CD4-positive, alpha-beta T cell (primary cell): ENCODE measurements at places on chromosomes 11 and 22. TPM values are rescaled to one million over a fixed set of nuclear protein-coding genes. Genes with fewer than 3 reads are reported as not detected.

- no peaks in the 10 kb centered on the region for H3K27me3 ChIP-seq
- H3K27ac ChIP-seq = peak overlapping the region; percentile 47
- H3K4me1 ChIP-seq = peaks cover 28% of the 10 kb centered on the region
- no peaks in the 10 kb centered on the region for H3K36me3 ChIP-seq
- H3K4me3 ChIP-seq = peak overlapping the region; percentile 85
Observed at GRCh38 chr11:13669544-13670488, 1.3 kb downstream of the FAR1 start.

DNA sequence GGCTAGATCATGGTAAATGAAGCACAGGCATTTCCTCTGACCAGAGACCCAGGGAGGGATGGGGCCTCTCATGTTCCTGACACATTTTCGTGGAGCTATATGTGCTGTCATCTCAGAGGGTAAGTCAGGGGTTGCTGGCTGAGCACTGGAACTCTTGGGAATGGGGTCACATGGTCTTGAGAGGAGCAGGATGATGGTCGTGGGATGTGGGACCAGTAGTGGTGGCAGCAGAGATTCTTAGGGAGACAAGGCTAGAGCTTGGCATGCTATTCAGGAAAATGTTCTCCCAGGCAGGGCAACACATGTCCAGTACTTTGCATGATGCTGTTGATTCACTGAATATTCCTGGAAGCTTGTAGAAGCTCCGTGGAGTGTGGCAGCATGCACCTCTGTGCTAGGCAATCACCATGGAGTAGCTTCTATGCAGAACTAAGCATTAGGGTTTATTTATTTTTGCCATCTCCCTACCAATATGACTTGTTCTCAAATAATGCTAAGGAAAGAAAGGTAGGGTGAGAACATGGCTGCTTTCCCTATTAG lies 31.4 kb upstream of the TTC12 start:
- H3K27ac ChIP-seq = no peak overlapping the region
- H3K4me1 ChIP-seq = no peaks in the 10 kb centered on the region
- DNase-seq = no peak
- no peak overlapping the region for H3K4me3 ChIP-seq
- H3K36me3 ChIP-seq = no peaks in the 10 kb centered on the region

DNA sequence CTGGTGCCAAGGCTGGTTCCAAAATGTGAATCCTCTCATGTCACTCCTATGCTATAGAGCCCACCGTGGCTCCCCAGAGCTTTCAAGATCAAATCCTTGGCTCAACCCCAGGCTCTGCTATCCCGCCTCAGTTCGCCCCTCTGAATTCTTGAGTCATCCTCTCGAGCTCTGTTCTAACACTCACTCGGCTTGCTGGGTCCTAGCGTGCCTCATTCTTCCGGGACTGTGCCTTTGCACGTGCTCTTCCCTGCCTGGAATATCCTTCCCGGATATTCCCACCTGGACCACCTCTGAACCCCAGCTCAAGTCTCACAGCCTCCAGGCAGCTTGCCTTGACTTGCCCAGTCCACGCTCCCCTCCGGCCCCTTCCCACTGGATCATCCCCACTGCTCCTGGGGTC lies 13.0 kb downstream of the KCTD17 start:
- no peak overlapping the region for H3K27ac ChIP-seq
- no peak overlapping the region for H3K4me3 ChIP-seq
- DNase-seq = no peak

IL17REL gene
- total RNA-seq = not detected

- H3K4me1 ChIP-seq = peaks cover 8% of the 10 kb centered on the region
- no peaks in the 10 kb centered on the region for H3K36me3 ChIP-seq
- no peak overlapping the region for H3K4me3 ChIP-seq
- H3K27me3 ChIP-seq = no peaks in the 10 kb centered on the region
Observed at GRCh38 chr22:43118953-43119458, 8.5 kb downstream of the BIK start.

GRCh38 chr11:107563702-107564101 lies 1.8 kb downstream of the ALKBH8 start:
- H3K27ac ChIP-seq = no peak overlapping the region
- peak; percentile 11 for DNase-seq
- peaks cover 15% of the 10 kb centered on the region for H3K36me3 ChIP-seq
- no peaks in the 10 kb centered on the region for H3K27me3 ChIP-seq
